ENCODE measurements at places on chromosomes 2 and 18.

DNA sequence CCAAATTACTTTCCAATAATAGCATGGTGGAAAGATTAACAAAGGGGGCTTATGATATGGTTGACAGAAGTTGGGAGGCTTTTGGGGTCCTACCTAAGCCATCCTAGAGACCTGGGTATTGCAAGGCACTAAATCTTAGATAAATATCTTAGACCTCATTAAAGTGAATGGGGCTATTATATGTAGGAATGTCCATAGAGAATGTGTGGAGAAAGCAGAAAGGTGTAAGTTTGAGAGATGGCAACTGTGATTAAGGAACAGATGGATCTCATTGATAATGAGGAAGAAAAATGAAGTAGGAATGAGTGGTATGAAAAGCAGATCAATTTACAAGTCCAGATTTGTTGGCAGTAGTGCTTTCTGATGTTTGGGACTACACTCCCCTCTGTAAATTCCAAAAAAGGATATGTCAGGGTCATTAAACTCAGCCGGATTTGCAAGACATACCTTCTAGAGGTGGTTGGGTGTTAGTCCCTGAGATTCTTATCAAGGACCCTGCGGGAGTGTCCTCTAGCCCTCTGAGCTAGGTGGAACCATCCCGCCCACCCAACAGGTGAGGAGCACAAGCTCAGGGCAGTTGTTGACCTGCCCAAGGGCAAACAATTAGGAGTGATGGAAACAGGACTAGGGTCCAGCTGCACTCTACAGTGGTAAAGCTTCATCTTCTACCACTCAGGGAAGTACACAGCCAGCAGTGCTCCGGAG is 12.1 kb downstream of the TCF7L1 start:
- no peak for DNase-seq

- DNase-seq = no peak
Observed at GRCh38 chr2:62404913-62405312, 101.1 kb downstream of the TMEM17 start.

DNA sequence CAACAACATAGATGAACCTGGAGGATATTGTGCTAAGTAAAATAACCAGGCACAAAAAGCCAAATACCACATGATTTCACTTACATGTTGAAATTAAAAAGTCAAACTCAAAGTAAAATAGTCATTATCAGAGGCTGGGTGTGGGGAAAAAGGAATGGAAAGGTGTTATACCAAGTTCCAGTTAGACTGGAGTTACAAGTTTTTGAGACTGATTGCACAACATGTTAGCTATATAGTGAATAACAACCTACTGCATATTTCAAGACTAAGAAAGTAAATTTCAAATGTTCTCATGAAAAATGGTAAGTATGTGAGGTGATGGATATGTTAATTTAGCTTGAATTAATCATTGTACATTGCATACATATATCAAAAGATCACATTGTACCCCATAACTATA is 116.8 kb upstream of the HNMT start:
- DNase-seq = no peak

DNA sequence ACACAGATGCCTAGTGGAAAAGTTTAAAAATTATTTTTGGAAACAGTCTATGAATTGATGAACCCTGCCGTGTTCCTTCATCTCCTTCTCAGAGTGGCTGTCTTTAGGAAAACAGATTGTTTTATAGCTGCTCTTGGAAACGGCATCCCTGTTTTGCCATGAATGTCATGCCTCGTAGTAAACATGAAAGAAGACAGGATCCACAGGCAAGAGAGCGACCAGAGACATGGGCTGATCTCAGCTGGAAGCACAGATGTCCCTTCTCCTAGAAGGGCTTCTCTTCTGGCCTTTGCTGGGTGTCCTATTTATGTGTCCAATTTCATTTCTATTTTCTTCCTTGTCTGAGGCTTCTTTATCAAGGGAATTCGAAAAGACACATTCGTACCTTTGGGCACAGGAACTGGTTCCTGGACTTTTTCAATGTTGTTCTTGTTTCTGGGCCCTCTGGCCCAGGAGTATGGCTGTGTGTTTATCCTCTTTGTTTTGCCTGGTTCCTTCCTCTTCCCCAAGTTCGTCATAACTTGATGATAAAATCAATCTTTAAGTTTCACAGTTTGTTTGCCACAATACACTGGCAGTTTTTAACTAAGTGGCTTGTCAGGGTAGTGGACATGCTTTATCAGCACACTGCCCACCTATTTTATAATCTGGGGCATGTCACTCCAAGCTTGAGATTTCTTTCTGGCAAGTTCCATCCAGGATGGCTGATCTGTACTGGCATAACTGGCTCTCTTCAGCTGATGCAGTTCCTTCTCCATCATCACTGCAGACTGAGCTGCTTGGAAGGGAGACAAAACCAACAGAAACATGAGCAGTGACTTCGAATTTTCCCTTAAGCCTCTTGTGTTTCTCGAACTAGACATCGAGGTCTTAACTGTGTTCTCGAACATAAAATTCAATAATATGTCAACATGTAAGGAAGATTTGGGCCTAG is 63.2 kb upstream of the MGAT4A start:
- DNase-seq = no peak

- no peak for DNase-seq
Observed at GRCh38 chr2:43139996-43140621, 86.3 kb downstream of the ZFP36L2 start.

DNA sequence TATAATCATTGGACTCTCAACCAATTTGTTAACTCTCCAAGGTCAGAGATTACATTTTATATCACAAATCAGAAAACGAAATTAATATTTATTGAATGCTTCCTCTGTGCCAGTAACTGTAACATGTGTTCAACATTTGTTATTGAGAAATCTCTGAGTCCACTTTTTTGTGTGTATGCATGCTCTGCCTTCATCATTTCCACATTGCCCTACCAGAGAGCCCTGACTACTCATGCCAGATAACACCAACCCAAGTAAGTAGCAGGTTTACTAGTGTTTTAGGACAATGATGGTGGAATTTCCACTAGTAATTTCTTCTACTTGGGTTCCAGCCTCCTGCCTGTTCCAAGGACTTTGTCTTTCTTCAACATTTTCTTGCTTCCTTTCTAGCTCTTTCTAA is 14.2 kb upstream of the FAP start:
- DNase-seq = no peak

DNA sequence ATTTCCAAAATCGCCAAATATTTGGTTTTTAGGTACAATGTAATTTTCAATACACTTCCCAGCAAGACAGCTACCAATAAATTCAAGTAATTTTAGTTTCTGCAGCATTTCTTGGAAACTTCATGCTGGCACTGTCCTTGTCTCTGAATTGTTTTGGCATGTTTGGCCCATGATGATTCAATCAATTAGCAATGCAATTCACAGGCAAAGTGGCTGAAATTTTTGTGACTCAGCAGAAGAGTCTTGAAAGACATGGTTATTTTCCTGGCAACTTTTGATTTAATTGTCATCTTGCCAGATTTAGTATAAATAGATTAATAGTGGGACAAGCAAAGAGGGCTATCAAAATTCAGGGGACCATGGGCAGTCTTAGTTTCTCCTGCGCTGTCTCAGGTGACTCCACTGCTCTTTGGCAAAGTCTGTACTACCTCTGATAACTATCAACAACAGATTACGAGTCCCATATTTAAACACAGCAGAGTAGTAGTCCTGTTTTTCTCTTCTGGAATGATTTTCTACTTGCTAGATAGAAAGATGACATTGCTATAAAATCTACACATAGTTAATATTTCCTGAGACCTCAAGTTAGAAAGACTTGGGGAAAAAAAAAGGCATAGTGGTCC is 88.9 kb upstream of the CYP26B1 start:
- DNase-seq = no peak

DNA sequence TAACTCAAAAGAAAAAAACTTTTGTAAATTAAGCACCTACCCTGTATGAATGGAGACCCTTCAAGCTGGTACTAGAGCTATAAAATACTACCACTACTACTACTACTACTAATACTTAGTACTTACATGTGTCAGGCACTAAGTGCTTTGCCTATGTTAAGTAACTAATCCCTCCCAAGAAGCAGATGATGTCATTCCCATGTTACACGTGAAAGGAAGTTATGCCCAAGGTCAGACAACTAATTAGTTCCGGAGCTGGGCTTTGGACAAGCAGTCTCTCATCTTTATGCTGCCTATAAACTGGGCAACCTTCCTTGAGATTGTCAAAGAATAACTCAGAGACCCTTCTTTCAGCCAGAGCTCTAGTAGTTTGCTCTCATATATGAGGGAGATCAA is 13.9 kb upstream of the ATP6V1B1 start:
- no peak for DNase-seq

GRCh38 chr2:63842149-63843061 is 709 bp downstream of the UGP2 start:
- DNase-seq = no peak

- DNase-seq = no peak
Observed at GRCh38 chr18:3250237-3251107, 2.9 kb downstream of the MYL12A start.

DNA sequence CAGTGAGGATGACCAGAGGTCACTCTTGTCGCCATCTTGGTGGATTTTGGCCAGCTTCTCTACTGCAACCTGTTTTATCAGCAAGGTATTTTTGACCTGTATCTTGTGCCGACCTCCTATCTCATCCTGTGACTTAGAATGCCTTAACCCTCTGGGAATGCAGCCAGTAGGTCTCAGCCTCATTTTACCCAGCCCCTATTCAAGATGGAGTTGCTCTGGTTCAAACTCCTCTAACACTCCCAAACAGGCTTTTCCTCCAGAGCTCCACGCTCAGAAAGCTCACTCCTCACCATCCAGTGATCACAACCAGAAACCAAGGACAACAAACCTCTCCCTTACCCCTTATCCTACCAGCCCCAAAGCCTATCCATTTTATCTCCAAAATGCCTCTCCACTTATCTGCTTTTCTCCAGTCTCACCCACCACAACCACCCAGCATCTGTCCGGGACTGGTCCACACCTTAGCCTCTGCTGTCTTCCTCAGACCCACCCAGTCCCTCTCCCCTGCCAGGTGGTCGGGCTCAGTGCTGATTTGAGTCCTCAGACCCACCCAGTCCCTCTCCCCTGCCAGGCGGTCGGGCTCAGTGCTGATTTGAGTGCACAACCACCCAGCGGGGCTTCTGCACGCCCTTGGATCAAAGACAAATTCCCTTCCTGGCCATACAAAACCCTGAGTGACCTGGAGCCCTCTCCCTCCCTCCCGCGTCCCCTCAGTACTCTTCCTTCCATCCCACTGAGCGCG is 11.7 kb upstream of the SMAD7 start:
- DNase-seq = no peak

DNA sequence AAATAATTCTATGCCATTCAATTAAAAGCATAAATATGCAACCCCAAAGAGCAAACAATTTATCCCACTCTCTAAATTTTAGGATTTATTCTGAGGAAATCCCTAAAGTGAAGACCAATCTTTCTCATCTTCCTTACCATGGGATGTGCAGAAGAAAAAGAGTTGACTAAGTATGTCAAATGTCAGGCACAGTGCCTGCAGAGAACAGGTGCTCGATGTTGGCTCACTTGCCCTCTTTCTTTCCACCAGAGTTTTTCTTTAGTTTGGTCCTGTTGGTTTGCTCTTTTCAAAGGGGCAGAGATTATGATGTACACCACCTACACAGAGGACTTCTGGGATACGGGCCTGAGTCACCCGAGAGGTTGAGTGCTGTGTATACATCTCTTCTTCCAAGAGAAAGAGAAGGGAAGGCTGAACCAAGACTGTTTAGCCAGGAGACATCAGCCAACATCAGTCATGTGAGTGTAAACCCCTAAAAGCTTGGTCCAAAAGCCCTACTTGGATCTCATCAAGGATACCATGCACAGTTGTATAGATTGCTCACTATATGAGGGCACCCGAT is 51.7 kb downstream of the SUMO1 start:
- DNase-seq = no peak

- no peak for DNase-seq
Observed at GRCh38 chr2:70641263-70641784, 87.7 kb upstream of the TGFA start.

GRCh38 chr2:177698281-177698680 is 305.7 kb downstream of the AGPS start:
- DNase-seq = no peak

DNA sequence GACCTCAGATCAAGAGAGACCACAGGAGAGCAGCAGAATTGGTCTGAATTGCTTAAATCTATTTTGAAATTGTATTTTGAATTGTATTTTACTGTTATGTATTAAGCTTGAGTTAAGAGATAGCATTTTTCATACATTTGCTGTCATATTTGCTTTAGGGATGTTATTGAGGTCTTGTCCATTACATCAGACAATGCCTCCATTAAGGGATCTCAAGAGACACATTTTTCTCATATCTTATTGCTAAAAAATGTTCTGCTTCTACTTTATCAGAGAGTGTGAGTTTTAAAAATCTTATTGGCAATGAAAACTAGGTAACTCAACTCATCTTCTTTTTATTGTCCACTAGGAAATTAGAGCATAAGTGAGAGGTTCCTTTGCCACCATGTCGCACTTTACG is 66.8 kb upstream of the CTAGE1 start:
- DNase-seq = no peak

DNA sequence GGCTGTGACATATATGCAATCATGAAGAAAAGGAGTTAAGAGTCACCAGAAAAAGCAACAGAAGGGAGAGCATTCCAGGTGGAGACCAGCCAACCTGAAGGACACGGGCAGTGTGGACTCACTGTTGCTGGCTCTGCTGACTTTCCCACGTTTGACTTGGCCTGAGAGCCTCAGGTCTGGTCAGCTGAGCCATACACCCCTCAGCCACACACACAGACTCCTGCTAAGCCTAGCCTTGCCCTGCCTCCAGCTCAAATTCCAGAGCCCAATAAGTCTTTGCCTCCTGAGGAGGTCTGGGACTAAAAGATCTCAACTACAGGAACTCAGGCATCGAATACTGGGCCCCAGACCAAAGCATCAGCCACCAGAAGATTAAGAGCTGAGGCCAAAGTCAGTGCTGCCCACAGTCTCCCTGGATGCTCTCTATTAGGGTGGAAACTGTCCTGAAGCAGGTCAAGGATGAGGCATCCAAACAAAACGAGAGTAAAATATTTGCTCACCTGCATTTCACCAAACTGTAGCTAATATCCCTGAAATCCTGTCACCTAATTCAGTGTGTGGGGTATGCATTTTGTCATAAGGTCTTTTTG is 23.3 kb downstream of the CACNB4 start:
- no peak for DNase-seq

- DNase-seq = no peak
Observed at GRCh38 chr2:37026050-37026449, 58.1 kb downstream of the HEATR5B start.

GRCh38 chr2:217277646-217278398 is 418.0 kb upstream of the TNP1 start:
- DNase-seq = no peak

DNA sequence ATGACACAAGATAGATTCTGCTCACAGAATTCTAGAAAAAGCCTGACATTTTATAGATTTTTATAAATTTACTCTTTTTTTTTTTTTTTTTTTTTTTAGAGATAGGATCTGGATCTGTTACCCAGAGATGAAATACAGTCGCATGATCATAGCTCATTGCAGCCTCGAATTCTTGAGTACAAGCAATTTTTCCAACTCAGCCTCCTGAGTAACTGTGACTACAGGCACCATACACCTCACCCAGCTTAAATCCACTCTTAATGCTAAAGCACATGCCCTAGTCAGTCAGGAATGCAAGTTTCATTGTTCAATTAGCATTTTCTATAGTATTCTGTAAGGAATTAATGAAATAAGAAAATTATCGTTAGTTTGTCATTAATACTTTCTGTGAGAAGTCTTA is 32.1 kb upstream of the WDR75 start:
- no peak for DNase-seq
